ENCODE measurements at places on chromosomes 2 and 18. TPM values are rescaled to one million over a fixed set of nuclear protein-coding genes. Genes with fewer than 3 reads are reported as not detected.

DNA sequence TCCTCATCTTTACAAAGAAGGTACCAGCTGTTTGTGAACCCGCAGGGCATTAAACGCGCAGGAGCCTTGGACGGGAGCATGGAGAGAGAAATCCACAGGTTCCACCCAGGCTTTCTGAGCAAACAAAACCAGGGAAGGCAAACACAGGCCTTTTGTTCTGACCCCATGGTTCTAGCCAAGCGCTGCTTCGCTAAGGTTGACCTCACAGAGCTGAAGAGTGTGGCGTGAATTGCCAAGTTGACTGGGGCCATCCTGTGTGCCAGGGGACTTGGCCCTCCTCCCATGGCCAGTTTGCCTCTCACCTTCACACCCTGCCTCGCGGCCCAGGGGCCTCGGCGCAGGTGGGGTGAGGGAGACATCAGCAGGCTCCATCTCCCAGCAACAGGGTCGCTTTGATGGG is 74.1 kb downstream of the VAPA start:
- no peak overlapping the region for H3K27ac ChIP-seq
- H3K36me3 ChIP-seq: no peaks in the 10 kb centered on the region
- no peak for DNase-seq
- H3K4me3 ChIP-seq: no peak overlapping the region

DNA sequence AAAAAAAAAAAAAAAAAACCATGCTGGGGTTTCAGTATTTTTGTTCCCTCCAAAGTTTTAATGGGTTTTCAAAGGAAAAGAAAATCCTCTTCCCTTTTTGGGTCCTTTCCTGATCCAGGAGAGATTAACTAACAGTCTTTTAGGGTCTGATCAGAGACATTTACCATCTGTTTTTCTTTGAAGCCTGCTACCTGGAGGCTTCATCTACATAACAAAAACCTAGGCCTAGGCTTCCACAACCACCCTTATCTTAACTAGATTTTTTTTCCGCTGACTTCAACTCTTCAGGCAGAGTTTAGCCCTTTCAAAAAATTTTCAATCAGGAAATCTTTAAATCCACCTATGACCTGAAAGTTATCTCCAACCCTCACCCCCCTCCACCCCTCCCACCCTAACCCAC is 154.7 kb downstream of the MBD2 start:
- no peaks in the 10 kb centered on the region for H3K4me1 ChIP-seq
- H3K27ac ChIP-seq: no peak overlapping the region
- H3K4me3 ChIP-seq: no peak overlapping the region

DNA sequence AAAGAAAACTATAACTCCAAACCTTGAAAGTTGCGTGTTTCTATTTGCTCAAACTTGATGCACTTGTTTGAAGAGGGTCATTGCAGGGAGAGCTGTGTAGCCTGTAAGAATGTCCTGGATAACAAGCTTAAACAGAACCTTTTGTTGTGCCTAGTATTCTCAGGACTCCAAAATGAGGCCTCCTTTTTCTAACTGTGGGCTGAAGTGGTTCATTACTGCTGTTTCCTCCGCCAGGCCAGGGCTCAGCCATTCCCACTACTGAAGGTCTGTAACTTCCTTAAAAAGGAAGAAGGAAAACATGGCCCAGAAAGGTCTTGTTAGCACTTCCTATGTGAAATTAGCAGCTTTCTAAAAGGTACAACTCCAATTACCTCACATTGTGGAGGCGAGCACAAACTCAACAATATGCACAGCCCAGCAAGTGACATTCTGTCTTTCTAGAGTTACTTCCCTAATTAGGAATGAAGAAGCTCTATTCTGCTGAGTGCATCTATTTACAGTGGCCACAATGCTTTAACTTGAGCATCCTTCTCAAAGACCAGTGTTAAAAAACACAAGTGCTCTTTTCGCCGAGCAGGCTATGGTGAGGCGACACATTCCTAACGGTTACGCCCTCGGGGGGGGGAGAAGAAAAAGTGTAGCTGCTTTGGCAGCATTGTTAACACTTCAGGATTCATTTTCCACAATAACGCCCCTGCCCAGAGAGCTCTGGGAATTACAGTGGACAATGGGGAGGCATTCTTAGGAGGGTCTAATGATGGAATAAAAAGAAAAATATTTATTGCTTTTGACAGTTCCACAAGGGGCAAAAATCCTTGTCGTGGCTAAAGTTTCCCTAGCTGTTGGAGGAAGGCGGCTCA is 136.9 kb upstream of the SIX3 start:
- peaks cover 75% of the 10 kb centered on the region for H3K27me3 ChIP-seq
- no peak overlapping the region for H3K4me3 ChIP-seq
- DNase-seq: no peak
- H3K36me3 ChIP-seq: no peaks in the 10 kb centered on the region

CHST9 gene
- not detected for total RNA-seq

- peaks cover 29% of the 10 kb centered on the region for H3K4me1 ChIP-seq
- DNase-seq: no peak
- H3K36me3 ChIP-seq: peaks cover 12% of the 10 kb centered on the region
- no peaks in the 10 kb centered on the region for H3K27me3 ChIP-seq
- peak overlapping the region; percentile 89 for H3K27ac ChIP-seq
These were observed 823 bp upstream of the GORASP2 start for GRCh38 chr2:170928036-170928823.

DNA sequence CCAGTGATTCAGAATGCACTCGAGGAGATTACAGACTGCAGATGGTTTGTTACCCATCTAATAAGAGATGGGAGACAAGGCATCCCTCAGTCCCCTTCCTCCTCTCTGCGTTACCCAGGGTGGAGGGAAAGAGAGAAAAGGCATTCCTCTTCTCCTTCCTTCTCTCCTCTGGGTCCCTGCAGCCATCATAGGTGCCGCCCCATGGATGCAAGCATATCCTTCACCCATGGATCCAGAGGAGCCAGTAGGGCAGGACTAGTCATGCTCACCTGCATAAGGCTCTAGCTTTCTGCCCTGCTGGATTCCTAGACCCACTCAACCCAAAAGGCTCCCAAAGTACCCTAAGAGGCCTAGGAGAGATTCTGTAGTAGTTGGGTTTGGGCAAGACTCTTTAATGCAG is 20.4 kb downstream of the CMPK2 start:
- peaks cover 67% of the 10 kb centered on the region for H3K36me3 ChIP-seq
- H3K27me3 ChIP-seq: no peaks in the 10 kb centered on the region
- no peak overlapping the region for H3K27ac ChIP-seq

DNA sequence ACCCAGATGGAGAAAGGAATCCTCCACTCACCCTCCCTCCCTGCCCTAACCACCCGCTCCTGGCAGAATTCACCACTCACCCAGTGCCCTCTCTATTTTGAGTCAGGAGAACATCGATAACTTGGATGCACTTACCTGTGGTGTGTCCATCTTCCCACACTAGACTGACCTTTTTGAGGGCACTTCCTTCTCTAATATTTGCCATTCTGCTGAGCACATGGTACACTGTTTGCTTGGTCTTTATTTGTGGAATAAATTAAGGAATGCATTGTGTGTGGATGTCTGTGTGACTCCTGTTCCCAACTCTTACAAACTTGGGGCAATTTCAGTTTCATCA is 133.7 kb downstream of the ACKR3 start:
- DNase-seq: no peak
- H3K36me3 ChIP-seq: no peaks in the 10 kb centered on the region
- H3K4me1 ChIP-seq: no peaks in the 10 kb centered on the region
- no peak overlapping the region for H3K4me3 ChIP-seq

Data from activated CD4-positive, alpha-beta memory T cell treated with anti-CD3 and anti-CD28 coated beads for 36 hours (primary cell).